NT2/D1 (cell line): ENCODE measurements at places on chromosomes 13 and 19.

GRCh38 chr13:92175330-92175729 is 776.9 kb downstream of the GPC5 start:
- peak; percentile 11 for DNase-seq

DNA sequence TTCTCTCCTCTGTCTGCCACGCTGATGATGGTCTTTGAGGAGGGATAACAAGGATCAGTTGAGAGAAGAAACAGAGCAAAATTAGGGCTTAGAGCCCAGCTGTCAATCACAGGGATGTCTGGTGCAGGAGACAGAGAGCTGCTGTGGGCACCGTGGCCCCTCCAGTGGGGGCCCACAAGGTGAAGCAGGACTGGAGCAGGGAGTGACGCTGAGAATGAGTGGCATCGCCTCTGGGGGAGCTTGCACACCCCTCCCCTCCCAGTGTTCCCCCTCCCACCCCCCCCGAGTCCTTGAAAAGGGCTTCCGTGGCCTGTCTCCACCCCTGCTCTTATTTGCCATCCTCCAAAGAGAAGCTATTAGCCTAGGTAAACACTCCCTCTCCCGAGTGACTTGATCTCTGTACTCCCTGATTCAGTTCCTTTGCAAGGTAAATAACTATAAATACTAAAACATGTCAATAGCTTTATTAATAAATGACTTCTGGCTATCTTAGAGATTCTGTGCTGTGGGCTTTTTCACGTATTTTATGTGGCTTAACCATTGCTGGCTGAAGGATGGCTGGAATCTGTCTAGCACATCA is 440.0 kb downstream of the ZNF536 start:
- no peak for DNase-seq

DNA sequence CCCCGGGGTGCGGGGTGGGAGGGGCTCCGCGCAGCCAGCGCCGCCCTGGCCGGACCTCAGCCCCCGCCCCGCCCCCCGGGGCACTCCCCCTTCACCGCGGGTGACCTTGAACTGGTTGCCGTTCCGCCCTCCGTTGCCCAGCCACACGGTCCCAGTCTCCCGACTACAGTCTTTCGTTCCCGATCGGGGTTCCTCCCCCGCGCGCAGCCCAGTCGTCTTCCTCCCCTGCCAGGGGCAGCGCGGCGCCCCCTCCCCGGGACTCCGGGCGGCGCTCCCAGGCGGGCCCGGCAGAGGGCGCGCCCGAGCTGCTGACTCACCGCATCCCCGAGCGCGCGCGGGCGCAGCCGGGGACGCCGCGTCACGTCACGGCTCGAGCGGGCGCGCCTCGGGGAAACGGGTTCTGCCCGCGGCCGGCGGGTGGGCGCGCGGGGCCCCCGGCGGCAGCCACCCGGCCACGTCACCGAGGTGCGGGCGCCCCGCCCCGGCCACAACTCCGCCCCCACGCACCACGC is 459 bp downstream of the MIDN start:
- no peak for DNase-seq

- no peak for DNase-seq
Measured at GRCh38 chr19:19039901-19040300, 6.5 kb downstream of the ARMC6 start.

DNA sequence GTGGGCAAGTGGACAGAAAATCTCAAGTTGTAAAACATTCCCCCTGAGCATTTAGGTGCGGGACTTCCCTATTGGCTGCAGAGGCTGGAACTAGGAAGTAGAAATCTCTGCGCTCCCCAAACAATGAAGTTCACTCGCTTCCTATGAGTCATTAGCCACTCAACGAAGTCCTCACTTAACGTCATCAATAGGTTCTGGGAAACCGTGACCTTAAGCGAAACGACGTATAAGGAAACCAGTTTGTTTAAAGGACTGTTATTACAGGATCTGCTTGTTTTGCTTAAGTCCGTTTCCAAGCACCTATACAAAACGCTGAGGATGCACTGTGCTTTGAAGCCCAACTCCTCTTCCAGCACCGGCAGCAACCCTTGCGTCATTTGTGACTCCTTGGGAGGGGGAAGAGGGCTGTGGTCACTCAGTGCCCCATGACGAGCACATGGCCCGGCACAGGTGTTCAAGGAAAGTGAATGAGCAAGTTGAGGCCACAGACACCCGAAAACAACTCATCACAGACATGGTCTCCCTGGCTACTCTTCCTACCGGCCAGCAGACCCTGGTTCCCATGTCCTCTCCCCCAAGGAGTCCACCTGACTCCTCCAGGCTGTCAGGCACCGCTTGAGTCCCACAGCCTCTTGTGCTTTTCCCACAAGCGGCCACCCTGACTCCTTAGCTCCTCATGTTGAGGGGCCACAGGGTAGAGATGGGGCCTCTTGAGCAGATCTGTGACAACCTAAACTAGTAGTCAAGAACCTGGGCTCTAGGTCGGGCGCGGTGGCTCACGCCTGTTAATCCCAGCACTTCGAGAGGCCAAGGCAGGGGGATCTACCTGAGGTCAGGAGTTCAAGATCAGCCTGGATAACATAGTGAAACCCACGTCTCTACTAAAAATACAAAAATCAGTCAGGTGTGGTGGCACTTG is 4.8 kb downstream of the RPS16 start:
- no peak for DNase-seq

GRCh38 chr13:55464222-55464621 is 1676.5 kb upstream of the PRR20A start:
- no peak for DNase-seq

- no peak for DNase-seq
Measured at GRCh38 chr19:33513424-33513823, 8.2 kb downstream of the PEPD start.

DNA sequence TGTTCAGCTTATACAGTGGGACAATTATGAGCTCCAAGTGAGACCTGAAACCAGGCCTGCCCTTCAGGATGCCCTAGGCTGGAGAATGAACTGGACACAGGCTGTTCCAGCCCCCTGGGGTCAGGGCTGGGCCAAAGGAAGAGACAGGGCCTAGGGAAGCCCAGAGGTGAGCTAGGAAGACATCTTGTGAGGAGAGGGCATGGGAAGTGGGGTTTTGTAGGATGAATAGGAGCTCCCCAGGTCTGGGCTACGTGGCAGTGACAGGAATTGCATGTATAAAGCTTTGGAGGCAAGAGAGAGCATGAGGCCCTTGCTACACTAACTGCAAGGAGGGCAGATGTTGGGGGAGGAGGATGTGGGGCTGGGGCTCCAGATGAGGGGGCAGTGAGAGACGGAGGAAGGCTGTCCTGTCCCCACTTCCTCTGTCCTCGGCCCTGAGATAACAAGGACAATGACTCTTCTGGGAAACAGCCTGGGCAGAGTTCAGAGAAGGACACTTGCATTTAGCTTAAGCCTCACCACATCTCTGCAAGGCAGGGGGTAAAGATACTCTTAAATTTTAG is 1.5 kb upstream of the TBXA2R start:
- DNase-seq = no peak

DNA sequence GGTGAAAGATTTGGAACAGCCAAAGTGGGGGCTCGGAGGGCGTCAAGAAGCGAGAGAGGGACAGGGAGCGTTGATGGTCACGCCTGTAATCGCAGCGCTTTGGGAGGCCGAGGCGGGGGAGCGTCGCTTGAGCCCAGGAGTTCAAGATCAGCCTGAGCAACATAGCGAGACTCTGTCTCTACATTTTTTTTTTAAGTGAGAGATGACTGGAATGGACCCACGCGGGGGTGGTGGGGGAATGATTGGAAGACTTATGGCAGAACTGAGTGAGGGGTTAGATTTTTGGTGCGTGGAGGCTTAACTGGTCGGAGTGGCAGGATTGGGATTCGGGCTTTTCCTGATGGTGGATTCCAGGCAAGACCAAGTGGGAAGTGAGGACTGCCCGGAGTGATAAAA is 725 bp downstream of the PSMD8 start:
- DNase-seq = no peak

- DNase-seq = no peak
Measured at GRCh38 chr13:94369972-94370436, 109.5 kb downstream of the DCT start.

- no peak for DNase-seq
Measured at GRCh38 chr19:15828121-15828610, 12.7 kb upstream of the OR10H1 start.

DNA sequence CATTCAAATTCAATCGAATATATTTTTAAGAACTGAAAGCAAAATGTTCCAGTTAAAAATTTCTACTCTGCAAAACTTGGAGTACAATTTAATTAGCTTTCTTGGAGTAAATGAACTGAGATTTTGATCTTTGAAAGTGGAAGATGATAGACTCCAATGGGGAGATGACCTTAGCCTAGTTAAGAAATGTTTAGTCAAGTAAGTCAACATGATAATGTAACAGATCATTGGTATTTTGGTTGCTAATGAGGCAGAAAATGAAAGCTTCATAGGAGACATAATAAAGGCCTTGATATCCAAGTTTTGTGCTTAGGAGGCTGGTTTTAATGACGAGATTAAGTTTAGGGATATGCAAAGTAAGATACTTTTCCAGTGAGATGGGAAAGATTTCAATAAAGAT is 181.7 kb downstream of the ITGBL1 start:
- DNase-seq = no peak

DNA sequence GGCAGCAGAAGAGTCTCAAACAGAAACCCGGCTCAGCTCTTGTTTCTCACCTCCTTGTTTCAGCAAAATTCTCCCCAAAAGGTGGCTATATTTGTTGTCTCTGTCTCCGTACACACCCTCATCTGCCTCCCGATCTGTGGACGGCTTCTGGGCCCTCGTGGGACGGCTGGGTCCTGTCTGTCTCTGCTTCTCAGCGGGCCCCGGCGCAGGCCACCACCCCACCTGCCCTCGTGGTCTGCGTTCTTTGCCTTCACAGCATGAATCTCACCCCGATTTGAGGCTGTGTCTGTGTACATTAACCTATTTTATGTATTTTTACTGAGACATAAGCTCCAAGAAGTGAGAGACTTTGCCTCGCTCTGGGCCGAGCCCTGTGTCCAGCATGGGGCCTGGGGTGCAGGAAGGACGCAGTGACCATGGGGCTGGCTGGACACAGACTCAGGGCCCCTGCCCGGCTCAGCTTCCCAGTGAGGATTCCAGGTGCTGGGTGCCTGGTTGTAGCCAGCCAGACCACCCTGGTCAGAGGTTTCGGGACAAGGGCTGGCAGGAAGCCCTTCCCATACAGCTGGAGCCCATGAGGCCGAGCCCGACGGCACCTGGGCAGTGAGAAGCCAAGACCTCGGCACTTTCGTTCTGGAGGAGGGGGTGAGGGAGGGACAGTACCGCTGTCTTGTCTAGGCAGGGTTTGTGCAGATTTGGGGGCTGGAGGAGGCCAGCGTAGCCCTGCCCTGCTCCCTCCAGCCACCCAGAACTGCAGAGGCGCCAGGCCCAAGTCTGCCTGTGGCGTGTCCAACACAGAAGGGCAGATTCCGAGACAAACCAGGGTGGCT is 78.5 kb upstream of the MCF2L start:
- DNase-seq = no peak

- no peak for DNase-seq
Measured at GRCh38 chr19:18070181-18070580, 16.6 kb downstream of the IL12RB1 start.

DNA sequence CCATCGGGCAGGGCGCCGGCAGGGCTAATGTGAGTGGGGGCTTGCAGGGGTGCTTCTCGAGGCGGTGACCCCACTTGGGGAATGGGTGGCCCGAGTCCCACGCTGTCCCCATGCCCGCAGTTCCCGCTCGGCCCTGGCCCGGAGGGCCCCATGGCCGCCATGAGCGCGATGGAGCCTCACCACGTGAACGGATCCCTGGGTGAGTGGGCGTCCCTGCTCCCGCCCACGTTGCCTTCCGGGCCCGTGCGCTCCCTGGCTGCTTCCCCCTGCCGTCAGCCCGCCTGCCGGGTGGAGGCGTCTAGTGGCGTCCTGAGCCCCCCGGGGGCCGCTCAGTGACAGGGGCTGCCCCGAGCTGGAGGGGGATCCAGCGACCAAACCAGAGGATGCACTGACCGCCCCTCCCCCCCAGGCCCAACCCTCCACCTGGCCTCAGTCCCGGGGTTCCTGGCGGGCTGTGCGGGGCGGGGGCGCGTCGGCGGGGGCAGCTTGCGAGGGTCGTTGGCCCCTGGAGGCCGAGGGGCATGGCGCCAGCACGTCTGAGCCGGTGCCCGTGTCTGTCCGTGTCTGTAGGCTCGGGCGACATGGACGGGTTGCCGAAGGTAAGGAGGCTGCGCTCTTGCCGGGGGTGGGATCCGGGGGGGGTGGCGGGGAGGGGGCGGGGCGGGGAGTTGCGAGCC is 4.8 kb downstream of the ISYNA1 start:
- no peak for DNase-seq

DNA sequence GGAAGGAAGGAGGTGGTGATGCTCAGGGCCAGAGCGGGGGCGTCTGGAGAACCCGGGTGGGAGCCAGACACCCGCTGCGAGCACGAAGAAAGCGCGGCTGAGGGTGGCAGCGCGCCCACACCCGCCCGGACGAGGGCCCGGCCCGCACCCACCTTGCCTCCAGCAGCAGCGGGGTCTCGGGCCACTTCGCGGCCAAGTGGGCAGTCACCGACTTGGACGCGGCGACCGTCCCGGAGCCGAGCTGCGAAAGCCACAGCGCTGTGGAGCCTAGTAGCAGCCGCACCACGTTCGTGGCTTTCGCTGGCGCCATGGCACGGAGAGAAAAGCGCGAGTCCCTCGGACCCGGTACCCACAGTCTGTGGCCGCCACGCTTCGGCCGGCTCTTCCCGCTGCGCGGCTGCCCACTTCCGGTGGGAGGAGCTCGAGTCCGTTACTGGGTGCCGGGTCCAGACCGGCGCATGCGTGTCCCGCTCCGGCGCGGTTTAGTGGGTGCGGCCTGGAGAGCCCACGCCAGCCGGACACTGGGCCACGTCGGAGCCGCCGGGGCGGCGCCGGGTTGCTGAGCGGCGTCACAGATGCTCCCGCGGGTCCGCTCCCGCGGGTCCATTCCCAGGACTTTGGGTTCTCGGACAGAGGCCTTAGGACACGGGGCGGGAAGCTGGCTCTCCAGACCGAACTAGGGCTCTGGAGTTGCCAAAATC is at the start of gene UGGT2:
TSS of gene UGGT2 (minus strand) at position 399 of the 701 bp plus-strand sequence. CDS start at position 310, 89 bp downstream.
- DNase-seq = peak; percentile 63

DNA sequence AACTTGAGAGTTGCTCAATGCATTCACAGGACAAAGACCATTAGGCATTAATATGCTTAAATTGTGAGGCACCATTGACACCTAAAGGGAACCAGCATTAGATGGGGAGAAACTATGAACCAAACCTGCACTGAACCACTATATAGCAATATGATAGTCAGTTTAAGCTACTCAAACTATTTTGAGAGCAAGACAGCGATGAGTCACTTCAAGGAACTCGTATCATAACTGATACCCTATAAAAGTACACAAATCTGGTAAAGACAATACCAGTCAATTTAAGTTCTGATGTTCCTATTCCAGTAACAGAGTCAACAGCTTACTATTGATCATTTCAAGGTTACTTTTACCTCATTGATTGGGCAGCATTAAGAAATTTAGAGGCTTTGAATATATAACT is 151.3 kb upstream of the ATXN8OS start:
- no peak for DNase-seq

DNA sequence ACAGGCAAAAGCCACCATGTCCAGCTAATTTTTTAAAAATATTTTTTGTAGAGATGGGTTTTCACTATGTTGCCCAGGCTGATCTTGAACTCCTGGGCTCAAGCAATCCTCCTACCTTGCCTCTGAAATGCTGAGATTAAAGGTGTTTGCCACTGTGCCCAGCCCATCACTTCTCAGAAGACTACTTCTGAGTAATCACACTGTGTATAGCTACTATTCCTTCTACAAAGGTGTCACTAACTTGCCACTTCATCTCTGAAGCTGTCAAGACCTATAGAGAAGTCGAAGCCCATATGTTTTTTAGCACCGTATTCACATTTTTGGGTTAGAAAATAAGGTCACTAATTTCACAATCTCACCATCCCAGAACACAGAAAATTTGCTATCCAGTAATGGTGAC is 36.0 kb upstream of the FNDC3A start:
- DNase-seq = no peak
